ENCODE measurements at places on chromosomes 4 and X.

DNA sequence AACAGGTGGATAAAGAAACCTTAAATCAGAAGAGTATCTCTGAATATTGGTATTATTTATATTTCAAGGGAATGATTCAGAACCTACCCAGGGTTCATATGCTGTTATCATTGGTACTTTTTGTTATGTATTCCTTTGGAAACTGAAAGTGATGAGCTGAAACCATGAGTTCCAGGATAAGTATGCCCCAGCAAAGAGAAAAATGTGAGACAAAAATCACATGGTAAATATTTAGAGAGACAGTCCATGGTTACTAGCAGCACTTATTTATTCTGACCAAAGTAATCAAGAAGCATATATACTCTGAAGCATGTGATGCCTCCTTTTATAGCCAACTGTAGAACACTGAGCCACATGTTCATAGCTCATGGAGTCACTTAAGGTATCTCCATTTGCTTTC, 277.7 kb downstream of the ARAP2 start:
- DNase-seq, result no peak

DNA sequence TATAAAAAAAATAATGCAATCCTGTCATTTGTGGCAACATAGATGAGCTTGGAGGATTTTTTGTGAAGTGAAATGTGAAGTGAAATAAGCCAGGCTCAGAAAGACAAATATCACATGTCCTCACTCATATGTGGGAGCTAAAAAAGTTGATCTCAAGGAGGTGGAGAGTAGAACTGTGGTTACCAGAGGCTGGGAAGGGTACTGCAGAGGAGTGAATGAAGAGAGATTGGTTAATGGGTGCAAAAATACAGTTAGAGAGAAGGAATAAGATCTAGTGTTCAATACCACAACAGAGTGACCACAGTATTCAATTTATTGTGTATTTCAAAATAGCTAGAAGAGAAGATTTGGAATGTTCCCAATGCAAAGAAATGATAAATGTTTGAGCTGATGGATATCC, 13.4 kb upstream of the ZCCHC18 start:
- DNase-seq, result no peak

DNA sequence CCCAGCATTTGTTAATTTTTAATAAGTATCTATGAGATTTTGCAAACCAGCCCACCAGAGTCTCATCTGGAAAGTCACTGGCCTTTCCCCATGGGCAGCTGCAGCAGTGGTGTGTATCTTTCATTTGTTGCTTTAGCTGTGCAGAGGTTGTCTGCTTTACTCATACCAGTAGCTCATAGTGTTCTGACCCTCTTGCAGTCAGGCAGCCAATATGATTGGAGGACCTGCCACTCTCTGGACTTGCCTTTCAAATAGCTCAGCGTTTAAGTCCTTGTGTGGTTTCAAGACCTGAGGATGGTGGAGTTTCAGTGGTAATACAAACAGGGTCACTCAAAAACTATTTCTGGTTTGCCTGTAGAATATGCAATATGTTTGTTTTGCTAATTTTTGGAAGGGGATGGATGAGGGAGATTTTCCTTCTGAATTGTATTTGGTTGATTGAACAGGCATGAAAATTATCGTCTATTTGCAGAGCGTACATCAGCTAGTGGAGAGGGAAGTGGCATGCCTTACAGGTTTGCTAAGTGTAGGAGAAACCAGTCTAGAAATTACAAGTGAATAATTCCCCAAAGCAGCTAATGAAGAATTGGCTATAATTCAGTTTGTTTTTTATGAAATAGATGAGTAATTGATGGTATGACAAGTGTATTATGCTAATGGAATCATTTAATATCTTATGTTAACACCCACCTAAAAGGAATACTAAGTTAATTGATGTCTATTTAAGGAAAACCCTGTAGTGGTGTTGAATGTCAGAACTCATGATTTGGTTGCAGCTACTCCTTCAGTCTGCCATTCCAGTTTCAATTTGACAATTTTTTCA, 8.9 kb downstream of the POLA1 start:
- DNase-seq, result peak; percentile 32

- DNase-seq, result no peak
These were observed 32.3 kb downstream of the STPG2 start for GRCh38 chr4:98110929-98111328.

DNA sequence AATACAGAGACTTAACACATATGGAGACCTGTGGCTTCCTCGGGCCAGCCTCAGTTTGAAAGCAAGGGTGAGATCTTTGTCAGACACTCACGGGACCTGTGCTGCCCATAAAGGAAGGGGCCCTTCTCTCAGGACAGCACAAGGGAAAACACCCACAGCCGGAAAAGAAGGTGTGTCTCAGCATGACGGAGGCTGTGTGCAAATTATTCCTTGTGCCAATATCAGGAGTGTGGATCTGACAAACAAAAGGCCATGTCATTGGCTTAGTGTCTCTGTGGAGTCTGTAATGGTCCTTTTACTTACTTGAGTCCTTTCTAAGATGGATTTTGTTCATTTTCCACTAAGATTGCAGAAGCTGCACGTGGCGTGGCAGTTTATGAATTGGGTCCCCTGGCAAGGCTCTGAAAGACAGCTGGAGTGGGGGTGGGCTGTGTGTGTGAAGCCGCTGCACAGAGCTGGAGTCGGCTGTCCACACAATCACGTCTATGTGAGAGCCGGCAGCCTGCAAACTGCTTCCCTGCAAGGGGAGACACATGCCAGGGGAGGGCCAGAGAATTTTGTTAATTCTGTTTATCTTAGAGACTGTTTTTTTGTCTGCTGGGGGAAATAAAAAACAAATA, 1.9 kb downstream of the ENPP6 start:
- no peak for DNase-seq

DNA sequence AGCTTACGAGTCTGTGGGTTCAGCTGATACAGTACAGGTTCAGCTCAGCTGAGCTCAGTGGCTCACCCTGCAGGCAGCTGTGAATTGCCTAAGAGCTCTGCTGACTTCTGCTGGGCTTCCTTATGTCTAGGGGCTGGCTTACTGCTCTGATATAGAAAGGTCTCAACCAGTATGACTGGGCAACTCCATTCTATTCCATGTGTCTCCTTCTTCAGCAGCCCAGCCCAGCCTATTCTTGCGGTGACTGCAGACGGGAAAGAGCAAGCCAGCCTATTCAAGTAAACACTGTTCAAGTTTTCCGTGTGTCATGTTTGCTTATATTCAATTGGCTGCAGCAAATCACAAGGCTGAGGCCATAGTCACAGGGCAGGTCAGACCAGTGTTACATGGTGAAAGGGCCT, 615.4 kb upstream of the ZFP42 start:
- DNase-seq, result no peak

- DNase-seq, result no peak
These were observed 138.0 kb downstream of the VEGFC start for GRCh38 chr4:176654565-176655216.

GRCh38 chr4:126895988-126896570, 736.7 kb upstream of the INTU start:
- no peak for DNase-seq

DNA sequence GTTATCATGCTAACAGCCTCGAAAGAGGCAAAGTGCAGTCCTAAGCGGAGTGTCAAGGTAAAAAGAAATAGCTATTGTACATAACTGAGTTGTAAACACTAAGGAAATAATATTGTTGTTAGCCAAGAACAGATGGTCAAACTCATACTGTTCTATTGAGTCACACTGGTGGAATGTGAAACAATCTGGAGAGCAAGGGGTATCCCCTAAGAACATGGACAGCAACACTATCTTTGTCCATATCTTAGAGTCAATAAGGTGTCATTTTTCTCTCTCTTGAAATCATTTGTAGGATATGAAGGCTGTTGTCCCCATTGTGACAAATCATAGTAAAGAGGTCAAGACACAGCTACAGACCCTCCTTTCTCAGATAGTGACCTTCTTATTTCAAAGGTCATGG, 4.5 kb upstream of the PDGFC start:
- no peak for DNase-seq

DNA sequence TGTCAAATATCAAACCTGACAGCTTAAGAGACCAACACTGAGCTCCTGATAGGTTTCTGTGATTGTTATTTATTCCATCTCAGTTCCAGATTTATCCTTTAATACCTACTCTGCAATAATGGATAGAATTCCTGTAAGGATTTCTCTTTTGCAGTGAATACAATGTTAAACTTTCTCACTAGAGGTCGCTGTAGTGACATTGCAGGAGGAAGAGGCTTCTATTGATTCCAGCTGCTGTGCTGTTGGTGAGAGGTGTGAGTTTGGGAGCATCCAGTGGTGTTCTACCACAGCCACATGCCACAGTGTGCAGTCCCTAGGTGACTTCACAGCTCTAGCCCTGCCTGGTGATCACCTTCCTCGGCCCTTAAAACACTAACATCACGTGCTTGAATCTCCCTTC, 34.6 kb upstream of the DCAF8L2 start:
- DNase-seq, result no peak

DNA sequence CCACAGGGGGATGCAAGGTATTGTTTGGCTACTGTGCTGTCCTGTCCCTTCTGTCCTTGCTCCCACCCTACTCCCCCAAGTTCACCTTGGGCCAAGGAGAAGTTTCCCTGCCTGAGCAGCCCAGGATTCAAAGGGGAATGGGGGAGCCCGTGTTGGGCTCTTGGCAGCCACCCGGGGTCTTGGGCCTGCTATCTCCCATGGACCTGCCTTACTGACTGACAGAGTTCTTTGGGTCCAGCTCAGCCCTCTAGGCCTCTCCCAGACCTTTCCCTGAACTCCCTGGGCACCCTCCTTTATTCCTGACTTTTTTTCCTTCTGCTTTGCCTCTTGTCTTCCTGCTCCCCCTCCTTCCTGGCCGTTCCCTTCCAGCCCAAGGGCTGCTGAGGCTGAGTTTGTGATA, 67.4 kb downstream of the STARD8 start:
- no peak for DNase-seq

DNA sequence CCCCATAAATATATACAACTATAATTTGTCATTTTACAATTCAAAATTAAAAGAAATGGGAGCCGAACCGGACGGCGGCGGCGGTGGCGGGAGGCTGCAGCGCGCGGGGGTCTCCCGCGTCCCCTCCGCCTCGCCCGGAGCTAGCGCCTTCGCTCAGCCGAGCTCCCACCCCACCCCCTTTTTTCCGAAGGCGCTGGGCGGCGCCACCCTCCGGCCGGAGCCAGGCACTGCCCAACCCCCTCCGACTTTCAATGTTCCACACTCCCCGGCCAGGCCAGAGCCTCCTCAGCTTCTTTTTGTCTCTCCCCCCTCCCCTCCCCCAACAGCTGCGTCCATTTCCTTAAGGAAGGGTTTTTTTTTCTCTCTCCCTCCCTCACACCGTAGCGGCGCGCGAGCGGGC, 214.1 kb upstream of the GEMIN8 start:
- DNase-seq, result no peak

GRCh38 chrX:16223385-16223784, 56.1 kb downstream of the MAGEB17 start:
- no peak for DNase-seq

DNA sequence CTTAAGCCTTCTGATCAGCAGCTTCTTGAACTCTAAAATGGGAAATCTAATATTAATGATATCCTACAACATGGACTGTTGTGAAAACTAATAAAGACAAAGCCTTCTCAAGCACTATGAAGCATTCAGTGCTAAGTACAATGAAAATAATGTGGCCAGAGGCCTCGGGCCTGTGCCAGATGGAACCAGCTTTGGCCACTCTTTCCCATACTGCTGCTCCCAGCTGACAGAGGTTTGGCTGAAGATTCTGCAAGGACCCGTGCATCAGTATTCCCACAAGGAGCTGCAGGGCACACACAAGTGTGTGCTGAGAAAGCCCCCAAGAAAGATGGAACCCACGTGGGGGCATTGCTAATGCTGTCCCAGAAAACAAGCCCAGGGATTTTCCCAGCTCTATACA, 60.5 kb upstream of the RPL34 start:
- DNase-seq, result no peak

DNA sequence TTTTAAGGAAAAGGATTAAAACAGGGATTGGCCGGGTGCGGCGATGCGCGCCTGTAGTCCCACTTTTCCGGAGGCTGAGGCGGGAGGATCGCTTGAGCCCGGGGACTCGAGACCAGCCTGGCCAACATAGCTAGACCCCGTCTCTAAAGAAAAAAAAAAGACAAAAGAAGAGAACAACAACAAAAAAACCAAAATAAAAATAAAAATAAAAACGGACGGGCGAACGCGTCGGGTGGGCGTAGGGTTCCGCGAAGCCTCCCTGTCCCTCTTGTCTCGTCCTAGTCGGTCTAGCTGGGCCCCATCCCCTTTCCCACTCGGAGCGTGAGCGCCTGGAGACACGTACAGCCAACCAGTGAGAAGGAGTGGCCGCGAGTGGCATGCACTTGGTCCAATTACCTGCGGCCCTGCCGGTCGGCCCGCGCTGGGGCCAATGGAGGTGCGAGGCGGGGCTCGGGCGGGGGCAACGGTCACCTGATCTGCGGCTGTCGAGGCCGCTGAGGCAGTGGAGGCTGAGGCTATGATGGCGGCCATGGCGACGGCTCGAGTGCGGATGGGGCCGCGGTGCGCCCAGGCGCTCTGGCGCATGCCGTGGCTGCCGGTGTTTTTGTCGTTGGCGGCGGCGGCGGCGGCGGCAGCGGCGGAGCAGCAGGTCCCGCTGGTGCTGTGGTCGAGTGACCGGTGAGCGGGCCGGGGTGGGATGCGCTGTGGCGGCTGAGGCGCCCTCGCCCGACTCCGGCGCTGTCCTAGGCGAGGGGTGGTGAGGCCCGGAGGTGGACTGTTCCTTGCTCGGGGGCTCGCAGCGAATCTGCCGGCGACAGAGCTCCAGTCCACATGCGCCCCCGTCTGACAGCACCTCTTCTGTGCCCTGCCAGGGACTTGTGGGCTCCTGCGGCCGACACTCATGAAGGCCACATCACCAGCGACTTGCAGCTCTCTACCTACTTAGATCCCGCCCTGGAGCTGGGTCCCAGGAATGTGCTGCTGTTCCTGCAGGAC, at the start of gene ATP6AP1:
TSS of gene ATP6AP1 (plus strand) at position 502 of the 996 bp plus-strand sequence. CDS start at position 518, 16 bp downstream.
- DNase-seq, result peak; percentile 84

DNA sequence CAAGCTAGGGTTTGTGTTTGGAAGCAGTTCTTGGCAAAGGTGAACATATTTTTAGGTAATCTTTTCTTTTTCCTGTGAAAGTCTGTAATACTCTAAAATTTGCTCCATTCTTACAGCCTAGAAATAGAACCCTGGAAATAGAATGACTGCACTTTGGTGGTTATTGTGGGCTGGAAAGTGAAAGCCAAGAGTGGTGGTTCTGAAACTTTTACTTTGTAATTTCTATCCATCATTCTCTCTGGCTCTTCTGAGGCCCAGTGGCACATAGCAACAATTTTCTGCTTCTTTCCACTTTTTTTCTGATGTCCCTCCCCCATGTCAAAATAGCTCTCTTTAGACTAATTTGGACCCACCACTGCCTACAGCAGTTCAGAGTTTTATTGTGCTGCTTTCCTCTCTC, 300.4 kb upstream of the RPS6KA3 start:
- DNase-seq, result no peak

Measured in GM19239 (cell line).